ENCODE measurements at places on chromosomes 1 and 21.
A peak's percentile ranks its signal among the peaks of the same experiment; 100 is the strongest.

DNA sequence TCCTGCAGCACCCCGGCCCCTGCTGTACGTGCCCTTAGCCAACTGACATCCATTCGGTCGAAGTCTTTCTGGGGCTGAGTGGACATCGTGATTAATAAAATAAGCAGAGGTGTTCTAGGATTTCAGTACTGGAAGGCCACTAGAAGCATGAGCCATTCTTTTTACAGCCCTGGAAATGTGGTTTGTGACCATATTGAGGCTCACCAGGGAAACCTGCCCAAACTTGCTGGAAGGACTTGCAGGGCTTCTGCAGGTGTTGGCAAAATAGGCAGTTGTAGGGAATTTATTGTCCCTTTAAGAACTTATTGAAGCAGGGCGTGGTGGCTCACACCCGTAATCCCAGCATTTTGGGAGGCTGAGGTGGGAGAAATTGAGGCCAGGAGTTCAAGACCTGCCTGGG, 80.8 kb downstream of the DOP1B start:
- no peak for DNase-seq

GRCh38 chr1:204835737-204836136, 34.9 kb upstream of the NFASC start:
- no peak for DNase-seq

GRCh38 chr1:242890192-242890741, 364.8 kb downstream of the CEP170 start:
- no peak for DNase-seq

GRCh38 chr1:207893737-207894582, 17.0 kb downstream of the CD34 start:
- DNase-seq: no peak

- no peak for DNase-seq
Observed at GRCh38 chr1:180997843-180998504, 24.7 kb downstream of the STX6 start.

DNA sequence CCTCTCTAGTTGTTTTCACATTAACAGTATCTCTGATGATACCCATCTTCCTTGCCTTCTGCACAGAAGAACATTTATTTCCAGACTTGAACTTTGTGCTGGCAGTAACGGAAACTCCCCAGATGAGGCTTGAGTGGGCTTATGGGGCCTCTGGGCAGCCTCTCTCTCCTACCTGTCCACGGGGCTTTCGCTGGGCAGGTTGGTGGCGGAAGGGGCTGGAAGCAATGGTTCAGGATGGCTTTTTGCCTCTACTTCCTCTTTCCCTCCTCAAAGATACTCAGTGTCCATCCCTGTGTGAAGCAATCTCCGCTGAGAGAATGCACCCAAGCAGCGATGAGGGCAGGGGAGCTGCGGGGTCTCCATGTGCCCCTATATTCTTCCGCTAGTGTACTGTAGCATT, 348.2 kb downstream of the HLX start:
- no peak for DNase-seq

- DNase-seq: no peak
Observed at GRCh38 chr1:117047271-117047670, 12.9 kb upstream of the TTF2 start.

DNA sequence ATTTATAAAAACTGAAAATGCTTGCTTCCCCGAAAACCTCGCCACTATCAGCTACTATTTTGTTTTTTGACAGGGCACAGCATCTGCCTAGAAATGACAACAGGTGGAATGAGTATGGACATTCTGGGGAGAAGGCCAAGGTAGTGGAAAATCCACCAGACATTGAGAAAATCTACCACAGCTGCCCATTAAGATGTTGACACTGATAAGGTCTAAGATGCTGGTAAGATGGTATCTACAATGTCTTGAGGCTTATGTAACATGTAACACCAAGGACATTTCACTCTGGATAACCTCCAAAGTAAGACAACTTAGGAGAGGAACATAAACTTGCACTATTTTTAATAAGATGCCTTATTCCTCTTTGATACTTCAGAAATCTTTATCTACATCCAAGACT, 374.2 kb downstream of the PTBP2 start:
- no peak for DNase-seq

DNA sequence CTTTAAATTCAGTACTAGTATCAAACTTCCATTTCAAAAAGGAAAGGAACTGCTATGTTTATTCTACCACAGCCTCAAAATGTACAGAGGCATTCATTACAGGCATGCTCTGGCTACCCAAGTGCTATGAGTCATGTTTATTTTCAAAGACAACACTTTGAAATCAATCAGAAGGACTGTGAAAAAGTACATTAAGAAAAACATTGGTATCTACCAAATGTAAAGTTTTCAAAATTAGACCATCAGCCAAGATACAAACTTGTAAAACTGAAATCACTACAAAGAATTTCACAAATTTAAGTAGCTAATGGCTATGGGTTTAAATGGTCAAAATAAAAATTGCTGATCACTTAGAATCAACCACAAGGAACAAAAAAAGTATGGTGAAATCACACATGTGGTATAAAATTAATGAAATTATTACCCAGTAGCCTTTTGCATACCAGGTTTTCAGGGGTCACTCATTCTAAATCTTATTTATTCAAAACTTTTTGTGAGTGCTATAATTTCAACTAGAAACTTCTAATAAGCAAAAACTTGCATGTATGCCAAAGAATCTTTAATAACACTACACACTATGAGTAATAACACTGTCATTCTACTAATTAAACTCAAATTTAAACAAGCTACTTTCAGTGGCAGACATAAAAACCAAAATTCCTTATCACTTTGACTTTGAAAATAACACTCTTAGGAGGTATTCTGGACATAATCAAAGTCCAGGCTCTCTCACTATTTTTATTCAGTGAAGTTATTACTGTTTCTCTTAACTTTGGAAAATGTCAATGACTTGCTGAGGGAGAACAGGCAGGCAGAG, 49.2 kb downstream of the ENAH start:
- DNase-seq: no peak

- DNase-seq: peak; percentile 78
Observed at GRCh38 chr1:210328746-210329503, at the start of gene HHAT. Gene HHAT, plus strand, starts transcription at chr1:210328902. Its CDS starts 20,074 bp downstream, at chr1:210348976.

DNA sequence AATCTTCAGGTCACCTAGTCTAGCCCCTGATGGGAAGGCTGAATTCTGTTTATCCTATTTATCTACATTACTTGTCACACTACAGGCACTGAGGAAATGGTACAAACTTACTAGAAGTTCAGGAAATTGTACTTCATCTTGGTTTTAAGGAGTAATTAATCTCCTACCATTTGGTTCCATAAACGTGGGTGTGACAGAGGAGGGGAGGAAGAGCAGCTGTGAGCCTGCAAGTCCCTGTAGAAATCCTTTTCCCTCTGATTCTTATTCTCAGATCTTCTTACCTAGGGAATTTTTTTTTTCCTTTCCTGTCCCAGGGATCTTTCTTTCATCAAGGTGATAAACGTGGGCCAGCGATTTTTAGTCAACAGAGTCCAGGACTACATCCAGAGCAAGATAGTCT, 14.1 kb downstream of the PFKFB2 start:
- DNase-seq: no peak

DNA sequence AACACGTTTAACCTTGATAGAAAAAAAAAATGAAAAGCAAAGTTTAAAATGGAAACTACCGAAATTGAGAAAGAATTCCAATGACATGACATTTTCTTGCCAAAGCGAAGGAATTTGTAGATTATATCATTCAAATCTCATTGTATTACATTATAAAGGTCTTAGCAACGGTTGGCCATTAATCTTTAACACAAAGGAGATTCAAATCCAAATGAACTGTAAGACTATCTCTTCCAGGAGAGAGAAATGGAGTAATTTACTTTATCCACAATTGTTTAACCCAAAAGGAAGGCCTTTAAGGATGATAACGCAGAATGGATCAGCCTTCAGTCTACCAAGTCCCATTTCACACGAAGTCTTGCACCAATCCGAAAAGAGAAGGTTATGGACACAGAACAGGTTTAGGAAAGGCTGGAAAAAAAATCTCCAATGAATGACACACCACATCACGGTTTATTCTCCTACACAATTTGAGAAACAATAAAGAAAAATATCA, 1.5 kb downstream of the ENAH start:
- DNase-seq: no peak

GRCh38 chr1:22739648-22740385, 29.2 kb downstream of the EPHB2 start:
- DNase-seq: no peak

DNA sequence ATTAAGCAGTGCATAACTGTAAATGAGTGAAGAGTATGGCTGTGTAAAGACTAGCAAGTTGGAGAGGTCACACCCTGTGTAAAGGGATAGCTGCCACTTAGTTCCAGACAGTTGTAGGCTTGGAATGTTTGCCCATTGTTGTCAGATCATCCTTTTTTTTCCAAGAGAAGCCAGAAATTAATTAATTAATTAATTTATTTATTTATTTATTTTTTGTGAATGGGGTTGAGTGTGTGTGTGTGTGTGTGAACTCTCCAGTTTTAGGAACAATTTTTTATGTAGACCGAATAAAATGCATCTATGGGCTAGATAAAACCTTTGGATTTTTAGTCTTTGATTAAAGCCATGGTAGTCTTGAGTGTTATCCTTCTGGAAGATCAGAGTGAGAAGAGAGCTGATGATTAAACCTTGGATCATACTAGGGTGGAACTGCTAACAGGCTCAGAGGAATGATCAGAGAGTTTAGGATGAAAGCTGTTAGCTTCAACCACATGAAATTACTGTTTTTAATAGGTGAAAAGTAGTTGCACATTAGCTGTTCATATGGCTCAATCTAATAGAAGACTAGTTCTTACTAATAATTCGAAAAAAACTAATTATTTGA, 58.4 kb downstream of the OSBPL9 start:
- no peak for DNase-seq

- DNase-seq: no peak
Observed at GRCh38 chr1:29998686-29999085, 724.7 kb downstream of the MATN1 start.

DNA sequence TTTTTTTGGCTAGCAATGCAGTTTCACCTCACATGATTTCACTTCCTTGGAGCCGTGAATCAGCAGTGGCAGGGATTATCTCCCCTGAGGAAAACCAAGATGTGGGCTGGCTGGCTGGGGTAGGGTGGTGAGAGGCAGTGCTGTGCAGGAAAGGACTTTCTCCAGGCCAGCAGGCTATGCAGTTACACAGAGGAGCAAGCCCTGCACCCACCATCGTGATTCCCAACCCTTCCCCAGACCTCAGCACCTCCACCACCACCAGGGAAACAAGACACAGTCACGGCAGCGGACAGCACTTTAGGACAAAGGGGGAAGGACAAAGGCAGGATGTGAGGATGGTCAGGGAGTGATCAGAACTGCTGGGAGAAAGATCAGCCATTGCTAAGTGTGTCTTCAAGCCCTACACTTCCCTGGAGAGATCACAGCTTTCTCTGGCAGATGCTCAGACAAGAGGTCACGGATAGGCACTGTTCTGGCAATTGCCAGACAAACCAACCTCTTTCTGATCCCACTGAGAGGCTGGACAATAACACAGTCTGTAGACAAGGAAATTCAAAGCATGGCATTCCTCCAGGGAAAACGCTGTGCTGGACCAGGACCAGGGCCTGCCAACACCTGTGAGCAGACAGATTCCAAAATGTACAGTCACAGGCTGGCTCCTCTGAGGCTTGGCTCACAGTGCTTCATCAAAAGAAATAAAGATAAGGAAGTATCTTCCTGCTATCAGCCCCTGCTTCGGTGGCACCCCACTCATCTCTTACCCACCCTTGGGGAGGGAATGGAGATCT, 509.4 kb downstream of the SMYD3 start:
- DNase-seq: no peak

DNA sequence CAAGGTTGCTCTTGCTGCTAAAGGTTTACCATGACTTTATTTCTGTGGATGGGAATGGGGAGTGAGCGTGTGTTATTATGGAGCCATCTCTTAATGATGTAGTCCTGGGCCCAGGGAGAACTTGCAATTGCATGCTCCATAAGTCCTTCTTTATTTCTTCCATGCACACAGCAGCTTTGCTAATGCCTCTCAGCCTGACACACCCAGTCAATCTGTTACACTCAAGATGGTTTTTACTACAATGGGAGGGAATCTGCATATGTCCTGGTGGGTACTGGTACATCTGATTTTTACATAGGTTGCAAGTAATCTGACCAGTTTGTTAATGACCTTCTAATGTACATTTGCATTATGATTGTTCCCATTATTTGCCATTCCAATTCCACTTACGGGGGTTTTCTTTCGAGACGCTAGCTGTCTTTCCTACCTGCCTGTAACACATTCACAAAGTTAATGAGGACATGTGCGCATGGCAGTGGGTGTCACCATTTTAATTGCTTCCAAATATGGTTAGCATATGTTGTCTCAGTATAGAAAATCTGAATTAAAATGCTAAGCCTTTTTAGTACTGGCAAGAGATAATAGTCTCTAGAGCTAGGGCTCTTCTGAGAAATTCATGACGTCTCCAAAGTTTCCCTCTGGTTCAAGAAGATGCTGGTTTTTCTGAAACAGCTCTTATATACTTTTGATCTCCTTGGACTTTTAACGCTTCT, 188.2 kb downstream of the GRIK1 start:
- no peak for DNase-seq

- DNase-seq: no peak
Observed at GRCh38 chr21:44437696-44438431, 17.4 kb upstream of the LRRC3 start.

DNA sequence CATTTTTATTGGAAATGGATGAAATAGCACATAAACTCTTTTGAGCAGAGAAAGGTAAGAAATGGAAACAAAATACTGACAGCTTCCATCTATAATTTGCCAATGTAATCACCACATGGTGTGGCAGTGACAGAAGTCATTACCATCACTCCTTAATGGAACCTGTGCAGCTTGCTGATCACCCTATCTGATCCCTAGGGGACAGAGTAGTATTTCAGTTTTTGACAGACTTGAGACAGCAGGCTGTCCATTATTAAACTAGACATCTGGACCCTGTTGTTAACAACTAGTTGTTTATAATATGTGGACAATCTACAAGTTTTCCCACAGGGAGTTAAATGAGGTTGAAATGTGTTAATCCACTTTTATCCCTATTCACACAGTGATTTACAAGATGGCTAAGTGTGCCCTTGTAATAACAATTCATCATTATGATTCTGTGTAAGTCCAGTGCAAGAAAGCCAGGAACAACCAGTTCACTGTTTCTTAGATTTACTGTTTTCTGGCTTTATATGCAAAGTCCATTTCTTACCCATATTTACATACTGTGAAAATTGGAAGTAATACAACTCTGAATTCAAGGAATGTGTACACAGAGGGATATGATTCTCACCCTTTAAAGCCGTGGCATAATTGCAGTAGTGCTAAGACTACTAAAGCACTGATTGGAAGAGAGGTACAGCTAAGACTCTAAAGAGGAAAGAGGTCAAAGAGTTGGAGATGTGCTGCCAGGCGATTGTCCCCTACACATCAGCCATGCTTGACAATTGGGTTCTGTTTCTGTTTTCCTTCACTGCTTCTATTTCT, 9.1 kb downstream of the KCNT2 start:
- no peak for DNase-seq

Data from NCI-H1436 (cell line).